Foreskin fibroblast (primary cell): ENCODE measurements at places on chromosomes 3 and 15.
A peak's percentile ranks its signal among the peaks of the same experiment; 100 is the strongest.

GRCh38 chr3:3531476-3531875 is 267.8 kb upstream of the LRRN1 start:
- no peak for DNase-seq

GRCh38 chr3:140187028-140187427 is 252.0 kb downstream of the CLSTN2 start:
- no peak for DNase-seq

DNA sequence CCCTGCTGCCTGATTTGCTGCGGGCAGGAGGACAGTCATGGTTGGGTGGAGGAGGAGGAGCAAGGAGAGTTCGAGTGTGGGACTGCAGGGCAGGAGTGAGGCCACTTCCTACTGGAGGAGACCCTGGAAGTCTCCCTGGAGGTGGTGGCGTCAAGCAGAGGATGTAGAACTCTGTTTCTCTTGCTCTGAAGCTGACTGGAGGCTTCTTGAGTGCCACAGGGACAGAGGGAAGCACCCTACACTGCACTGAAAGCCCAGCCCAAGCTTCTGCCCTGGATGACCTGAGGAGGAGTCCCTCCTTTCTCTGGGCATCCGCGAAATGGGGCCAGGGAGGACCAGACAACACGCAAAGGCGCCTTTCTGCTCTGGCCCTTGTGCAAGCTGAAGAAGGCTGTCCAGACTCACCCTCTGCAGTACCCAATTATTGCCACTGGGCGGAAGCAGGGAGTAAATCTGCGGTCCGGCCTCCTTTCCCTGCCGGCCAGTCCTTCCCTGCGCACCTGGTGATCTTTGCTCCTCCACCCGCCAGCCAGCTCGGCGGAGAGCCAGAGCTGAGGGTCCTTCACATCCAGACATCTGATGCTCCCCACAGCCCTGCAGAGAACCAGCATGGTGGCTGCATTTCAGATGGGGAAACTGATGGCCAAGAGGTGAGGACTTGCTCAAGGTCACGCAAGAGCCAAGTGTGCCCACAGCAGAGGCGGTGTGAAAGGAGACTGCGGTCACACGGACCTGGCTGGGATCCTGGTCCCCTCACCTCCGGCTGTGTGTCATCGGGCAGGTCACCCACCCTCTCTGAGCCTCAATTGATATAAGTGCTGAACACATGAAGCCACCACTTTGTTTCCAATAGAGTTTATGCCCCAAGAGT is 207.1 kb downstream of the TBC1D2B start:
- DNase-seq = peak; percentile 46

DNA sequence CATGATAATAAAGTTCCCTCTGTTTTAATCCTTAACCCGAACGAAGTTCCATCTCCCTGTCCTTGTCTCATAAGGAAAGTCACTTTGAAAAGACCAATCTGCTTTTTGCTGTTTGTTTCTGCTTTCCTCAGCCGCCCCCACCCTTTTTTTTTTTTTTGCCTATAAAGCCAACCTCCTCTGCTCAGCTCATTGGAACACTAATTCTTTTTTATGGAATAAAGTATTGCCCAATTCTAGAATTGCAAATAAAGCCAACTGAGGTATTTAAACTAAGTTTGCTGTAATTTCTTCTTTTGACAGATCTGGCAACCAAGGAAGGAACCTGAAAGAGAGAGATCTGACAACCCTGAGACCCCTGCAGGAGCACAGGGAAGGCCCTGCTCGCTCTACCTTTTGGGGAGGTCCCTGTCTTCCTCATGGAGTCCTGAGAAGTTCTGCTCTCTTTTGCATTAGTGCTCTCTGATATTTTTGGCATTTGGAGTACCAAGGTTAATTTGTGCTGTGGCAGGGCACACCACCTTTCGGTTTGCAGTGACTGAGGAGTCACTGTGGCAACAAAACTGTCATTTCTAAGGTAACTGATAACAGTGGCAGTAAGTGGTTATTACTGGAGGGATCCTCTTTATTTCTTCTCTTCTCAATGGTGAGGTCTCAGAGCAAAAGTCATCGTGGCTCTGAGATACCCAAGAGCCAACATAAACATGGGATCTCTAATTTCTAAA is 35.2 kb upstream of the TRPM1 start:
- DNase-seq = no peak

DNA sequence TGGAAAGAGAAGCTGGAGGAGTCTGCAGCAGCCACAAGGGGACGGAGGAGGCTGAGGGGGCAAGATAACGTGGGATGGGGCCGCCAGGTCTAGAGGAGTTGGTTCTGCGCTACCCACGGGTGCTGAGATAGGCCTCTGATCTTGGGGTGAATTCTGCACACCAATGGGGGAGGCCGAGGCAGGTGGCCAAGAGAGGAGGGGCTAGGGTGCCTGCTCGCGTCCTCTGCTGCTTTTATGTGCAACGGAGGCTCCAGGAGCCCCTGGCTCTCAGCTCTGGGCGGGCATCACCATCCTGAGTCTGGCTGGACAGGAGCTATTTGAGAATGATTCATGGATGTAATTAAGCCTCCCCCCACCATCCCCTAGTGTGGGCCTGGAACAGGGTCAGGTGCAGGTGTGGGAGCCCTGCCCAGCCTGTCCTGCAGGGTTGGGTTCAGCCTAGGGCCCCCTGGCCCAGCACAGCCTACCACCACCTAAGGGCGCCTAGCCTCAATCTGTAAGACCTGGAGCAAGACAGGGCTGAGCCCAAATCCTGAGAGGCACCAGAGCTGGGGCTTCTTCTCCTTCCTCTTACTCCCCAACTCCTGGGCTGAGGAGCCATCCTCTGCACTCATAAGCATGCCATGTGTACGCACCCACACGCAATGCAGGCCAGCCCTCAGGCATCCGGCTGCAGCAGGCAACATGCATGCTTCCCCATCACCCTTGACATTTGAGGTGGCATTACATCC is 32.3 kb upstream of the SEMA3F start:
- DNase-seq = peak; percentile 53

GRCh38 chr15:23877502-23878412 is 190.7 kb upstream of the NDN start:
- DNase-seq = no peak
